Activated naive CD4-positive, alpha-beta T cell (primary cell): ENCODE measurements at places on chromosomes 12 and 14.
A peak's percentile ranks its signal among the peaks of the same experiment; 100 is the strongest.

GRCh38 chr12:118136559-118137003, 657 bp downstream of the PEBP1 start:
- peak; percentile 18 for DNase-seq

- no peak for DNase-seq
These were observed 1.3 kb upstream of the SETD1B start for GRCh38 chr12:121802485-121802842.

GRCh38 chr12:2640281-2640680, 154.5 kb upstream of the FKBP4 start:
- DNase-seq: no peak

DNA sequence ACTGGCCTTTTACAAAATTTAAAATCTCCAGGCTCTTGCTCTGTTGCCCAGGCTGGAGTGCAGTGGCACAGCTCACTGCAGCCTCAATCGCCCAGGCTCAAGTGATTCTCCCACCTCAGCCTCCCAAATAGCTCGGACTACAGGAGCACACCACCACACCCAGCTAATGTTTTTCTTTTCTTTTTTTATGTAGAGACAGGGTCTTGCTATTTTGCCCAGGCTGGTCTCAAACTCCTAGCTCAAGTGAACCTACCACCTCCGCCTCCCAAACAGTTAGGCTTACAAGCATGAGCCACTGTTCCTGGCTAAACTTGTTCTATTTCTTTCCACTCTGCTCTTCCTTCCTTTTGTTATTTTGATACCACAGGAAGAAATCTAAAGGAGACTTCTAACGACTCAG, 15.2 kb downstream of the SYNJ2BP start:
- DNase-seq: no peak

- DNase-seq: no peak
These were observed 5.3 kb downstream of the GYS2 start for GRCh38 chr12:21599143-21599999.

DNA sequence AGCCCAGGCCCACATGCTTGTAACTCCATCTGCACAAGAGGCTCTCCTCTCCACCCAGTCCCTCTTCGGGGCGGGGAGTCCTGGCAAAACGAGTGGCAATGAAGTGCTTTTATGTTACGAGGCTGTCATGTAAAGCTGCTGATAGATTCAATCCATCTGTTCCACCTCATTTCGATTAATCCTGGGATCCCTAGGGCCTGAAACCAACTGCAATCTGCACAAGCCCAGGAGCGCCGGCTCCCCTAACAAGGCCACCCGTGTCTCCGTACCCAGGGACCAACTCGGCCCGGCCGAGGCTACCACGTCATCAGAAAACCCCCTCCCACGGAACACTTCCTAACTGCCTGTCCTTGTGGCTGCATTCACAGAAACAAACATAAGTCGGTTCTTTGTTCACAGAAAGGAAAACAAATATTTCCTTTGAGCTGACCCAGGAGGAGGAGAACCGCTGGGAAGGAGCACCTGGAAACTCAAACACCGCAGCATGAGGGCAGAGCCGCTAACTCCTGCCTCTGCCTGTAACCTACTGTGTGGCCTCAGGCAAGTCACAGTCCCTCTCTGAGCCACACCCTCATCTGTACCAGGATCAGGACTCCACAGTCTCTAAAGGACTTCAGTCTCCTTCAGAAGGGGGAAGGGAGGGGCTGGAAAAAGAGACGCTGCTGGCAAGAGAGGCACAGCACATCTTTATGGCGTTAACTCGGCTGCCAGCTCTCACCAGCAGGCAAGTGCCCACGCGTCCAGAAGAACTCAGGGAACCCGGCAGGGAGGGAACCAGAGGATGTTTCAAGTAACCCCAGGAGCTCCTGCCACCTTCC, 47.8 kb downstream of the CCDC88C start:
- DNase-seq: no peak

GRCh38 chr12:130711756-130712155, 4.3 kb downstream of the RIMBP2 start:
- no peak for DNase-seq

GRCh38 chr14:68969278-68970033, 9.6 kb downstream of the ACTN1 start:
- DNase-seq: no peak

DNA sequence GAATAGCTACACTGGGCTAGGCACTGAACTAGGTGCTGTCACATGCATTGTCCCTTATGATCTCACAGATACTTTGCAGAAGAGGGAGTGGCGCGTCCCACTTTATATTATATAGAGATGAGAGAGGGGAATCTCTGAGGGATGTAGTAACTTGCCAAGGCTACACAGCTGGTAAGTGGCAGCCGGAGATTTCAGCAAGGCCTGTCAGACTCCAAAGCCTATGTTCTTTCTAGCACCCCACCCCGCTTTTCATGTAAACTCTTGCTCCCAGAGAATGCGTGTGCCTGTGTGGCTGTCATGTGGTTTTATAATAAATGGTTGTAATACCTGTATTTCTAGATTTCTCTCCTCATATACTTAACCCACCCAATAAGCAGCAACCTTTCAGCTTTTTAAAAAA, 39.1 kb downstream of the WDR20 start:
- DNase-seq: no peak

DNA sequence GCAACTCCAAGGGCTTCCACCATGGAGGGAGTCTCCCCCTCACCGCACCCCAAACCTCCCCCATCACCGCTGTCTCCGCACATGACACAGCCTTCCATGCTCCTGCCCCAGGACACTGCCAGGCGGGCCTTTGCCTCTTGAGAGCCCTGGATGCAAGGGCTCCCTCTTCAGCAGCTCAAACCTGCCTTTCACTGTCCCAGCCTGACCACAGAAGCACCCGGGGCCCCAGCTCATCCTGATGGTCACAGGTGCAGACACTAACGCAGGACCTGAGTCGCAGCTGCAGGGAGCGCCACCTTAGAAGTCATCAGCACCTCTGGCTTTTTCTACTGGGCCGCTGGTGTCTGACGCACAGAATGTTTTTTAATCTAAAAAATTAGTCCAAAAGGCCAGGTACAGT, 54.0 kb downstream of the SYNE3 start:
- no peak for DNase-seq

GRCh38 chr12:78864403-78864869, at the start of gene SYT1:
Gene SYT1, plus strand, starts transcription at chr12:78864774.
- DNase-seq: no peak
